ENCODE measurements at places on chromosomes 5 and 9.

- DNase-seq = no peak
Observed at GRCh38 chr5:146877178-146877681, 1.3 kb downstream of the PPP2R2B start.

- DNase-seq = no peak
Observed at GRCh38 chr5:159419576-159419975, 89.3 kb upstream of the IL12B start.

DNA sequence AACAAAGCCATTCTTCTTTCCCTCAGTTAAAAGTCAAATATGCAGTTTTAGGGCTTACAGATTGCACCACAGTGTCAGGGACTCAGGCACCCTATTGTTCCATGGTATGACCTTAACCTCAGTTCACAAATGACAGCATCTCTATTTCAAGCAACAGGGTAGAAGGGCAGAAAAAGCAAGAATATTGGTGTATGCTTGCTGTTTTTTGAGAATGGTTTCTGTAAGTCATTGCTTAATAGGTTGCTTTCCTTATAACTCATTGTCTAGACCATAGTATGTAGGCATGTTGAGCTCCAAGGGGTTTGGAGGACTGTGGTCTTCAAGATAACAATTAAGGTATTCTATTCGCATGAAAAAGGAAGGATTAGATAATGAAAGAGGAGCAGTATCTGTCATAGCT is 183.5 kb upstream of the EDIL3 start:
- no peak for DNase-seq

- DNase-seq = peak; percentile 81
Observed at GRCh38 chr9:98860871-98861293, 53.4 kb downstream of the GALNT12 start.

GRCh38 chr5:94545870-94546625 is 72.4 kb downstream of the KIAA0825 start:
- no peak for DNase-seq

DNA sequence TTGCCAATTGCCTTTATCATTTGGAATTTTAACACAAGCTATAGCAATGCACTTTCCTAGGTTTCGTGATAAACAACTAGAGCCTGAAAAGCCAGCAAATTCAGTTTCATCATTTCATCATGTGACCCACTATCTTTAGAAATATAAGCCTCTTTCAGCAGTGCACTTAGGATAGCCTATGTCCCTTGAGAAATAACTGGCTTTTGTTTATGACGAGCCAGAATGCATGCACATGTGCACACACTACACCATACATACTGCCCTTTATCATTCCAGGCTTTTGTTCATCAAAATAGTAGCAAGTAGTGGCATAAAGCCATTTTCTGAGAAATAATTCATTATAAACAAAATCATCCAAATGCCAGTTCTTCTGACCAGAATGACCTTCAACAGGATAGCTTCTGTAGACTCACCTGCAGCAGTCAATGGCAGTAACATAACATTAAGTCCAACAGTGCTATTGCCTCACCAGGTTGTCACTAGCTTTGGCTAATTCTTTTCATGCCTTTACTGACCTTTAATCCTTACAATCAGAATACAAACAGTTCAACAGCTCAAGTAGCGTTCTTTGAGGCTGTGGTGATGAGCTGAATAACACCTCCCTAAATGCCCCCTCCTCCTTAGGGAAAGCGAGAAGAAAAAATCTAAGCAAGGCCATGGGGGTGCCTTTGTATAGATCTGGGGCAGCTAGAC is 132.3 kb upstream of the SMARCA2 start:
- DNase-seq = no peak

DNA sequence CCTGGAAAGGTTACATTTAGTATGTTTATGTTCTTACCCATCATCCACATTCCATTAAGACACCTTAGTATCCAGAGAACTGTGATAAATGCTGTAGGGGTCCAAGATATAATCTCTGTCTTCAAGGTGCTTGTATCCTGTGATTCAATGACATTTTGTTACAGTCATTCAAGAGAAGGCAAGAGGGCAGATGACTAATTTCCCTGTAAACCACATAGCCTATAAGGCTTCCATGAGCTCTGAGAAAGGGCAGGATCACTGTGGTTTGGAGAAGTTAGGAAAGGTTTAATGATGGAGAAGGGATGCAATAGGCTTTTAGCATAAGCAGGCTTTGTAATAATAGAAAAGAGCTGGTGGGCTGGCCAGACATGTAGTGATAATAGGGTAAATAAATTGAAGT is 40.0 kb downstream of the PAPPA start:
- no peak for DNase-seq

- no peak for DNase-seq
Observed at GRCh38 chr9:129396365-129396708, 218.3 kb upstream of the IER5L start.

DNA sequence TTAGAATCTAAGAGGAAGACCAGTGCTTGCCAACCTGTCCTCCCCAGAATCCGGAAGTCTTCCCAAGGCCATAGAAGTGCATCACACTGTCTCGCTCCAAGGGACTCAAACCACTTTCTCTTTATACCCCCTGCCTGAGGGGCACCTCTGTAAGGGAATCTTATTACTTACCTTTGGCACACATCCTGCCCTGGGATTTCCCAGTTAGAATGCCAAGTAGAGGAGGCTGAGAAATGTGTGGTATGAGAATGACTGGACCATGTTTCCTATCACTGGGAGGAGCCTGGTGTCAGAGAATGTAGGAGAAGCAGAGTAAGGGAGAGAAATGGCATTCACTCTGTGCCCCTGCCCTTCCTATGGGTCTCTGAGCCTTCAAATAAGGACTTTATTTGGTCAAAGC is 85.8 kb downstream of the AOPEP start:
- DNase-seq = no peak

- DNase-seq = no peak
Observed at GRCh38 chr9:86176468-86176867, 77.1 kb upstream of the GOLM1 start.

DNA sequence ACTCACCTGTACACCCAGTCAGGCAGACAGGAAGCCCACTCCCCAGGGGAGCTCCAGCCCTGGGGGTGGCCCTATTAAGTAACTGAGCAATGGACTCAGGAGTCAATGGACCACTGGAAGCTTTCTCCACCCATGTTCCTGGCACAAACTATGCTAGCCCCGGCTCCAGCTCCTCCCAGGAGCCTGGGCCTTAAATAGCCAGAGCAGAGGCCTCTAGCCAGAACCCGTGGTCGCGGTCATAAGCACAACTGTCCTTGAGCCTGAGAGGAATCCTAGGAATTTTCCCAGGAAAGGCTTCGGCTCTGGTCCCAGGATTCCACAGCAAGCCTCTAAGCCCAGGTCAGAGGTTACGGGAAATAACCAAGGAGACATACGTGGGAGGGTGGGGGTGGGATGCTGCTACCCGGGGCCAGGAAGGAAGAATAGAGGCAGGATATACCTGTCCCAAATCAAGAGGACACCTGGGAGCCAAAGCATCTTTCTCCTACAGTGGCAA is 5.5 kb downstream of the SEPTIN8 start:
- no peak for DNase-seq

DNA sequence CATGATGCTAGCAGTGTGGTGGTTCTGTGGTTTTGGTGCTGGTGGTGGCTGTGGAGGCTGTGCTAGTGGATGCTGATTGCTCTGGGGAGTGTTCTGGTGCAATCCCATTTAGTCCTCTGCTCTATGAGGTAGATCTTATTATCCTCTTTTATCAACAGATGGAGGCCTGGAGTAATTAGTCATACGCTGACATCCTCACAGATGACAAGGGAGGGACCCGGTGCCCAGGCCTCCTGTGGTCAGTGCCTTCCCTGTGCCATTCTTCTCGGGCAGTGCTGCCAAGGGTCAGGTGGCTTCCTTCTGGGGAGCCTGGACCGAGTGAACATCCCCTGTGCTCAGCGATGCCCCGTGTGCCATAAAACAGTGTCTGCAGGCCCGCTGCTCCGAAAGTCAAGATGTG is 74.5 kb downstream of the COL5A1 start:
- no peak for DNase-seq

- no peak for DNase-seq
Observed at GRCh38 chr5:8288897-8289516, 420.1 kb downstream of the MTRR start.

- DNase-seq = no peak
Observed at GRCh38 chr9:92649007-92649406, 20.9 kb downstream of the IPPK start.

DNA sequence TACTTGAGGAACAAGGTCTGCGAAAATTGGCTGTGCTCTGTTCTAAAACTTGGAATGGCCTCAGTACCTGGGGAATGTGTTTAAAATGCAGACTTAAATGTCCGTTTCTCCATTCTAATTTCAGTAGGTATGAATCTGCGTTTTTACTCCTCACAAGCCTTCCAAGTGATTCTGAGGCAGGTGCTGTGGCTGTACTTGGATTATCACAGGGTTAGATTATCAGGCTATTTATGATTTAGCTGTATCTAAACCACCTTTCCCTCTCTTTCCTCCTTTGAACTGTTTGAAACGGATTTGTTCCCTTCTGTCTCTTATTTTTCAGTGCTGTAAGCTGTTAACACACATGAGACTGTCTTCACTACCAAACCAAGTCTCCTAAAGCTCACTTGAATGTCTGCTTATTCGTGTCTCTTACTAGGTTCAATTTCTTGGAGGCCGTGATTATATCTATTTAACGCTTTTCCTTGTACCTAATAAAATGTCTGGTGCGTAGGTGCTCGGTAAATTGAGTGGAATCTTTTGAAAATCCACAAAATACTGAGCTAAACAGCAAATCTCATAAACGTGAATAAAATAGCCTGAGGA is 714 bp upstream of the CETN3 start:
- DNase-seq = no peak

DNA sequence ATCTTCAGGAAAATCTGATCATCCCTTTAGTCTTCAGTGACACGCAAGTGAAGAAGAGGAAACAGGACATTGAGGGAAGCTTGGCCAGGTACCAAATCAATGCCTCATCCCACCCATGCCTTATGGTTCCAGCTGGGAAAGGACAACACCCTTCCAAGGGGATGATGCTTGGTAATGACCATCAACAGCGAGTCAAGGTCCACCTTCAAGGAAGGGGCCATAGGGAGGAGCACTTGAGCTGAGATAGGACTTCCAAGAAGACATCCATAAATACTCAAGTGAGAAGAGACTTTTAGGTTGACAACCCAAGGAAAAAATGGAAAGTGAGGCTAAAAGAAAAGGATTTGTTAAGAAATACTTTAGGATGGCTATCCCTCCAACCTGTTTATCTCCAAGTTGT is 27.1 kb upstream of the GAS1 start:
- DNase-seq = no peak

DNA sequence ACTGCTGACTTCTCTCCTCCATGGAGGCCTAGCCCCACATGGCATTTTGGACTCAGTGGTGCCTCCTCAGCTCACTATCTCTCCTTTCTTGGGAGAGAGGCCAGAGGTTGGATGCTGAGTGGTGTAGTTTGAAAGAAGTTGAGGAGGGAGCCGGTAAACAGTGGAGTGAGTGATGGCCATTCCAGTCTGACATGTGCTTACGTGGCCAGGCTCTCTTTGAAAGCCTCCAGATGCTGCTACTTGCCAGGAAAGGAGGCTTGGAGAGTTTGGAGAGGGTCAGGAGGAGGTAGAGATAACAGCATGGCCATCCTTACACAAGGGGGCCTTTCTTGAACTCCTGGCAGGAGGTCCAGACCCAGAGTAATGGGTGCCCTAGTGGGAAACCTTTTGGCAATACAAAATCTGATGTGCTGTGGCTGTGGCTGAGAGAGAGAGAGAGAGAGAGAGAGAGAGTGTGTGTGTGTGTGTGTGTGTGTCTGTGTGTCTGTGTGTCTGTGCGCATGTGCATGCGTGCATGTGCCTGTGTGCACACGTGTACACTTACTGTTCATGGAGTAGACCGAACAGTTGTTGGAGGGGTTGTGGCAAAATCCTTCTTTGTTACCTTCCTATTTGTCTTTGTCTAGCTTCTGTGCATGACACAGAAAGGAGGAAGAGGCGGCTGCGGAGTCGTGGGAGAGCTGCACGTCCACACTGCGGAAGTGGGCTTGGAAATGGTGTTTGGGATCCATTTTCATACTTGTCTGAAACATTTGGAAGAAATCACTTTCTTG is 37.8 kb downstream of the RALGPS1 start:
- DNase-seq = peak; percentile 61

DNA sequence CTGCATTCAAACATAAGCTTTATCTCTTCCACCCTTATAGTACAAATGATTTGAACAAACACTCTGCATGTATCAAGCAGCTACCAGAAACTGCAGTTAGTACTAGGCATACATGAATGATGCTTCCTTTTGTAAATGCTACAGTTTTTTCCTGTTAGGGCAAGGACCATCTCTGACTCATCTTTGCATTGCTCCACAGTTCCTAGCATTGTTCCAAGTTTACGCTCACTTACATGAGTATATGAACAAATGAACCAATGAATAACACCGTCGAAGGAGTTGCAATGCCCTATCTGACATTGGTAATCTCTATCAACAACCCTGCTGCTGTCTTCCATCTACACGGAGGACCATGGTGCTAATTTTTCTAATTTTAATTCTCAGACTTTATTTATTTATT is 2.1 kb upstream of the ALDH7A1 start:
- no peak for DNase-seq

- DNase-seq = no peak
Observed at GRCh38 chr5:14177634-14178033, 34.5 kb downstream of the TRIO start.

- peak; percentile 65 for DNase-seq
Observed at GRCh38 chr9:32251539-32251938, 132.9 kb upstream of the ACO1 start.
